Articular chondrocyte of knee joint (primary cell): ENCODE measurements at places on chromosomes 12 and 14. TPM values are rescaled to one million over a fixed set of nuclear protein-coding genes. Genes with fewer than 3 reads are reported as not detected.

The BEGAIN gene
- total RNA-seq: 5.5 and 6.8 TPM in 2 replicates

The TMEM119 gene
- total RNA-seq: 20.0 and 37.8 TPM in 2 replicates

The ACVRL1 gene
- 6.1 and 13.8 TPM in 2 replicates for total RNA-seq

The GZMH gene
- not detected in 2 replicates for total RNA-seq

The INHBC gene
- total RNA-seq: under 0.01 TPM in 1 of 2 replicates, not detected in the other

The TAS2R20 gene
- total RNA-seq: 6.7 and 7.2 TPM in 2 replicates
